ENCODE measurements at places on chromosomes 16 and 17. TPM values are rescaled to one million over a fixed set of nuclear protein-coding genes. Genes with fewer than 3 reads are reported as not detected.

DNA sequence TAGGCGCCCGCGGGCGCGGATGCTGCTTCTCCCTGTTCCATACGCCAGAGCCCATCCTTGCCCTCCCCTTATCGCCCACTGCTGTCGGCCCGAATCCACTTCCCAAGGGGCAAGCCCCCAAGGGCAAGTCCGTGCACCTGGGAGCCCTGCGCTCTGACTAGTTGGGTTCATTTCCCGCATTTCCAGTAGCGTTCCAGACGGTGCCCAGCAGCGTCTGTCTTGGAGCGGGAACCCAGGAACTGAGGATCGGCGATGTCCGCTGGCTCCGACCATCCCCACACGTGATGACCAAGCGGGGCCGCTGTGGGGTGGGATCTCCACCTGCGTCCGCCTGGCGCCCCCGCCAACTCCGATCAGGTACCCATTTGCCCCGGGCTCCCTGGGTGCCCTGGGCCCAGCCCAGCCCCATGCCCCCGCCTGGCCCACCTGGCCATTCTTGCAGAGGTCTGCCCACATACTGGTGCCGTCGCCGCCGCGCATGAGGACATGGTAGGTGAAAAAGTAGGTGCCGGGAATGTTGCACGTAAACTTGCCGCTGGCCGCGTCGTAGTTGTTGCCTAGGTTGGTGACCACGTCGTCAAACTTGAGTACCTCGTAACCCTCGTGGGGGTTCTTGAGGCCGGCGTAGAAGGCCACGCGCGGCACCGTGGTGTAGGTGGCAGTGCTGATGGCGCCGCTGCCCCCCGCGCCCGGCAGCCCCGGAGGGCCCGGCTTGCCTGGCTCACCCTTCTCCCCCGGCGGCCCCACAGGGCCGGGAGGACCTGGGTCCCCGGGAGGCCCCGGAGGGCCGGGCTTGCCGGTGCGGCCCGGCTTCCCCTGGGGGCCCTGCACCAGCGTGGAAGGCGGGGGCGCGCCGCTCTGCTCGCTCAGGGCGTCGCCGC, 837 bp downstream of the C1QL1 start:
- peaks cover 70% of the 10 kb centered on the region for H3K27me3 ChIP-seq
- peaks cover 31% of the 10 kb centered on the region for H3K4me1 ChIP-seq
- H3K36me3 ChIP-seq, result no peaks in the 10 kb centered on the region

GRCh38 chr17:13776027-13776551, 174.4 kb upstream of the HS3ST3A1 start:
- H3K4me3 ChIP-seq, result no peak overlapping the region
- H3K27me3 ChIP-seq, result no peaks in the 10 kb centered on the region
- no peaks in the 10 kb centered on the region for H3K36me3 ChIP-seq
- DNase-seq, result peak; percentile 10

CAPN15 gene
- 13.1 TPM for total RNA-seq

FOXN1 gene
- not detected for total RNA-seq

ADAP2 gene
- total RNA-seq, result 8.6 TPM

DNA sequence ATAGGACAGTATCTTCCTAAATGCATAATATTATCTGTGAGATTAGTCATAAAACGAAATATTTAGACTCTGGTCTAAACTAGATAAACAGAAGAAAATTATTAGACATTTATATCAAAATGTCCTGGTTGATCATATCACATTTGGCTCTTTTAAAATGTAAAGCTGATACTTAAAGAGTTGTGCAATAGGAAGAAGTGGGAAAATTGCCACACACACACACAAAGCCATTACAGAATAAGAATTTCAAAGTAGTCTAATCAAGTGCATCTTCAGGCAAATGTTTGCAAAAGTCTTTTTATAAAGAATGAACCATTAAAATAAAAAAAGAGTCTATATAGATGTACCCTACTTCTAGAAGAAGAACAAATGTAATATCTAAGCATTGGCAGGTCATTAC, 301.7 kb downstream of the KIF2B start:
- H3K27ac ChIP-seq, result no peak overlapping the region
- H3K4me3 ChIP-seq, result no peak overlapping the region
- no peaks in the 10 kb centered on the region for H3K27me3 ChIP-seq
- no peak for DNase-seq
- H3K36me3 ChIP-seq, result no peaks in the 10 kb centered on the region
- H3K4me1 ChIP-seq, result no peaks in the 10 kb centered on the region

FAM20A gene
- 9.8 TPM for total RNA-seq

GRCh38 chr16:57502048-57502775, 15.9 kb upstream of the DOK4 start:
- no peaks in the 10 kb centered on the region for H3K36me3 ChIP-seq
- H3K27ac ChIP-seq, result no peak overlapping the region
- H3K27me3 ChIP-seq, result no peaks in the 10 kb centered on the region
- H3K4me1 ChIP-seq, result no peaks in the 10 kb centered on the region

DNA sequence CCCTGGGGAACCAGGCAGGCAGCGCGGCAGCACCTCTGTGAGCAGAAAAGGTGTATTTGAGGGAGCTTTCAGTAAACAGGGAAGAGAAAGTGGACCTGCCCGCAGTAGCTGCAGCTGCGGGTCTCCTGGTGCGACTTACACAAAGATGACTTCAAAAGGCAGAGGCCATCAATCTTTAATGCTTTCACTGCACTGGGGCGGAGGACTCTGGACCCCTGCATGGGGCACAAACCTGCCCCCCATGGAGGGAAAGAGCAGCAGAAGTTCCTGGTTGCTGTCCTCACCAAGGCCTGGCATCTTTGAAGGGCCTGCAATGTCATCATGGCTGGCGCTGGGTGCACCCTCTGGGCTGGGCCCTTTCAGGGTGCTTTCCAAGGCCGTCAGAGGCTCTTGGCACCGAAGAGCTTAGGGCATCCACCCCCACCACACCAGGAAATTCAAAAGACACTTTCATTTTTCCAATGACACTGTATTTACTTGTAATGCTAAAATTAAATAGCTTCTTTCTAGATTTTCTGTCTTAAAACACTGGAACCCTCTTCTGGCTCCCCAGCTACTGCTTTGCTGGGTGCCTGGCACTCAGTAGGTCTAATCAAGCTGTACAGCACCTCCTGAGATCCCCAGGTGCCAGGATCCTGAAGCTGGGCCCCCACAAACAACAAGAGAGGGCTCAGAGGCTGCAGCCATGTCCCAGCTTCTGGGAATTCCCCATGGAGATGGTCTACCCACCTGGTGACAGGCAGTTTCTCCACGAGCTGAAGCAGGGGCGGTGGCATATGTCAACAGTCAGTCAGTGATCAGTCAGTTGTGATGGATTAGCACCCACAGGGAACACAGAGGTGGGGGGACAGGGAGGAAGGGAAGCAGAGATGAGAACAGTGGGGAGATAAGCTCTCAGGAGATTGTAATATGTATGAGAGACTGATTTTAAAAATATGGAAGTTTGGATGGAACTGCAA, 2.1 kb upstream of the CACNG1 start:
- no peaks in the 10 kb centered on the region for H3K36me3 ChIP-seq
- no peak for DNase-seq
- no peak overlapping the region for H3K27ac ChIP-seq
- no peak overlapping the region for H3K4me3 ChIP-seq
- no peaks in the 10 kb centered on the region for H3K27me3 ChIP-seq

MLYCD gene
- total RNA-seq, result 33.0 TPM

CBLN1 gene
- total RNA-seq, result 0.70 TPM

STAC2 gene
- total RNA-seq, result 0.11 TPM

DNA sequence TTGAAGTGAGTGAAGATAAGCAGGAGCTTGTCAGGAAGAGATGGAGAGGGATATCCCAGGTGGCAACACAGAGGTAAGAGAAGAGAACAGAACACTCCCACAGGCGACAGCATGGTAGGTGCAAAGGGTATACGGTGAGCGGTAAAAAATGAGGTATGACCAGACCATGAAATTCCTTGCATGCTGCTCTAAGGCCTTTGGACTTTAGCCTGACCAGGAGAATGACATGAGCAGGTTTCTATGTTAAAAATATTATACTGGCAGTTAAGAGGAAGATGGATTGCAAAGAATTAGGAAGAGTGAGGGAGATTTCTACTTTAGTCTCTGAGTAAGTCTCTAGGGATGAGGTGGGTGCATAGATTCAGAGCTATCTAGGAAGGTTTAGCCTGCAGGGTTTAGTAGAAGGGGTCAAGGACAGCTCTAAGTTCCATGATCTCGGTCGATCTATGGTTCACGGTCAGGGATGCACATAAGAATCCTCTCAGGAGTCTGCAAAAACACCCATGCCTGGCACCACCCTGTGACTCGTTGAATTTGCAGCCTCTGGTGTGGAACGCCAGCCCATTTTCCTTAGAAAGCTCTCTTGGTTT, 65.7 kb downstream of the HLF start:
- H3K36me3 ChIP-seq, result no peaks in the 10 kb centered on the region
- DNase-seq, result no peak
- H3K27me3 ChIP-seq, result no peaks in the 10 kb centered on the region
- H3K4me3 ChIP-seq, result no peak overlapping the region
- H3K27ac ChIP-seq, result no peak overlapping the region
- no peaks in the 10 kb centered on the region for H3K4me1 ChIP-seq

DNA sequence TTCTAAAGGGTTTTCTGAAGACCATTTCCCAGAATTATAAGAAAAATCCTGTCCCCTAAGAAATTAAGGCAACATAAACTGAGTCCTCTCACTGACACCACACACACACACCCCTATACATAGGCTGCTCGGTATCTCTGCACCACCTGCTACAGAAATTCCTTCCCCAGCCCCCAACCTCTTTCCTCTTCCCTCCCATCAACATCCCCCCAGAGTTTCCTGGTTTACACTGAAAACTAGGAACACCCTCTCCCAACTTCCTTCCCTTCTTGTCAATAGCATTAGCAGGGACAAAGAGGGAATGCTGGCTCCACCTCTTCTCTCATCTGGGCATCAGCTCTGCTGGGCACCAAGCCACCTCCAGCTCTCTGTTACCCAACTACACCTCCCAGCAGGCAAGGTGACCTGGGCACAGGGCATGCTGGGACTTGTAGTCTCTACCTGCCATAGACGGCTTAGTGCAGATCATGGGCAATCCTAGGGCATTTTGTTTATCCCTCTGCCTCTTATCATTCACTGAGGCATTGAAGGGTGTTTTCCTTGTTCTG, 15.7 kb downstream of the CAVIN1 start:
- H3K27me3 ChIP-seq, result no peaks in the 10 kb centered on the region
- H3K4me3 ChIP-seq, result peak overlapping the region; percentile 24
- peaks cover 10% of the 10 kb centered on the region for H3K36me3 ChIP-seq
- DNase-seq, result peak; percentile 82

CCL2 gene
- total RNA-seq, result 17.8 TPM

MEOX1 gene
- total RNA-seq, result 10.1 TPM

TPSG1 gene
- not detected for total RNA-seq

GCGR gene
- total RNA-seq, result not detected
